ENCODE measurements at places on chromosomes 12 and 14. TPM values are rescaled to one million over a fixed set of nuclear protein-coding genes. Genes with fewer than 3 reads are reported as not detected.

SERPINA12 gene
- total RNA-seq: not detected

WSCD2 gene
- total RNA-seq: 5.7 TPM

BMP4 gene
- total RNA-seq: 5.2 TPM

HOXC9 gene
- 4.2 TPM for total RNA-seq

FAR2 gene
- 12.5 TPM for total RNA-seq

MYF5 gene
- total RNA-seq: 28.2 TPM

PPP1R36 gene
- total RNA-seq: 0.52 TPM

RAD51B gene
- total RNA-seq: 38.6 TPM

MUCL1 gene
- not detected for total RNA-seq

FITM1 gene
- total RNA-seq: 172 TPM

TSHR gene
- total RNA-seq: under 0.01 TPM

CLEC4C gene
- total RNA-seq: not detected

RPL10L gene
- not detected for total RNA-seq

CLEC1B gene
- total RNA-seq: not detected

KRT71 gene
- not detected for total RNA-seq

AQP2 gene
- total RNA-seq: not detected

CPNE8 gene
- 4.7 TPM for total RNA-seq

OR6C2 gene
- total RNA-seq: not detected

P2RX7 gene
- total RNA-seq: 2.1 TPM

FAM186B gene
- not detected for total RNA-seq

RNASE2 gene
- not detected for total RNA-seq

PLEKHG7 gene
- 0.52 TPM for total RNA-seq

LRTM2 gene
- not detected for total RNA-seq

RAB21 gene
- total RNA-seq: 9.9 TPM

KRT77 gene
- total RNA-seq: not detected

APOF gene
- total RNA-seq: not detected

HHIPL1 gene
- 2.6 TPM for total RNA-seq

TCP11L2 gene
- total RNA-seq: 50.6 TPM

GZMB gene
- total RNA-seq: 0.52 TPM

NRL gene
- total RNA-seq: 2.1 TPM

GLIPR1L1 gene
- total RNA-seq: not detected

FGF6 gene
- total RNA-seq: 16.2 TPM

IAPP gene
- not detected for total RNA-seq

LRFN5 gene
- total RNA-seq: 12.0 TPM

TEX52 gene
- total RNA-seq: not detected

KLRG1 gene
- total RNA-seq: 3.7 TPM

ALDH1L2 gene
- total RNA-seq: 6.3 TPM

TAS2R31 gene
- total RNA-seq: 8.9 TPM

SCNN1A gene
- not detected for total RNA-seq

SLCO1A2 gene
- total RNA-seq: not detected

PGF gene
- 8.9 TPM for total RNA-seq

REM2 gene
- total RNA-seq: under 0.01 TPM

INHBE gene
- total RNA-seq: 1.0 TPM

LACRT gene
- not detected for total RNA-seq

REC8 gene
- 2.1 TPM for total RNA-seq

DDX55 gene
- total RNA-seq: 12.5 TPM

Data from skeletal muscle tissue (tissue), 5 donors.